ENCODE measurements at places on chromosomes 6 and 20. TPM values are rescaled to one million over a fixed set of nuclear protein-coding genes. Genes with fewer than 3 reads are reported as not detected.

DNA sequence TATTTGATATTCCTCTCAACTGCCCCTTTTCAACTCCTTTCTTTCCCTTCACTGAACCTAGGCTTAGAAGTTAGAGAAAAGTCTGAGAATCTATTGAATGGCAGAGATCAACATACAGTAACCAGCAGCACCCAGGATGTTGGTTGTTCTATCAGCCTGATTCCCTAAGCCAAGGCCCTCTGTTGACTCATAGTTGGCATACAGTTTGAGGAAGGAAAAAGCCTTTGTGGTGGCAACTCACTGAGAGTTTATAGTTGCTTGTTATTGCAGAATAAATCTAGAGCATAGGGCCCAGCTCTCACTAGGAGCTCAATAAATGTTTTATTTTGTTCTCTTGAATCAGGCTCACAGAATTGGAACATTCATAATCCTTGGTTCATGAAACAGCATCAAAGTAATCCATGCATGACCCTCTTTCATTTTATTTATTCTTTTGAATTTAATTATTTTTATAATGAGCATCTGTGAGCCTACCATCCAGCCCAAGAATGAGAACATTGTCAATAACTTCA lies 119.1 kb upstream of the ADGRF1 start:
- DNase-seq = no peak

- peak; percentile 76 for DNase-seq
Measured at GRCh38 chr6:28943557-28944411, 20.0 kb upstream of the TRIM27 start.

The OOEP gene
- not detected for total RNA-seq

- no peak for DNase-seq
Measured at GRCh38 chr6:168415993-168416530, 24.9 kb upstream of the SMOC2 start.

All from endothelial cell (in vitro differentiated cells).